ENCODE measurements at places on chromosomes 2 and 18.

GRCh38 chr18:3410273-3410672 is 39.7 kb upstream of the TGIF1 start:
- DNase-seq: no peak

DNA sequence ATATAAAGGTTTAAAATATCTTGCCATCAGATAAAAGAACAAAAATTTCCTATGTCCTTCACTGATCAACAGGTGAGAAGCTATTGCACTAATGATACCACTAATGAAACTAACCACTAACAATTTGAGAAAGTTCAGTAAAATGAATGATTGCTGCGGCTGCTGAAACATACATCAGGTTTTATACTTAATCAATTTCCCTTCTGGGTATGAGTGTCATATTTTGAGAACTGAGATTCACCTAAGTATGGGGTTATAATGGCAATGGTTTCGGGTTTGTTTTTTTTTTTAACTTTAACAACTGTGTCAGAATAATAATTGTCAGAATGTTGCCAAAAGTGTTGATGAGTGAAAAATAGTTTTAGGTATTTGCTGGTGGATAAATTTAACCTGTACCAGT is 151.3 kb upstream of the SLC39A10 start:
- no peak for DNase-seq

- no peak for DNase-seq
Observed at GRCh38 chr18:63007231-63007630, 291.9 kb downstream of the PHLPP1 start.

DNA sequence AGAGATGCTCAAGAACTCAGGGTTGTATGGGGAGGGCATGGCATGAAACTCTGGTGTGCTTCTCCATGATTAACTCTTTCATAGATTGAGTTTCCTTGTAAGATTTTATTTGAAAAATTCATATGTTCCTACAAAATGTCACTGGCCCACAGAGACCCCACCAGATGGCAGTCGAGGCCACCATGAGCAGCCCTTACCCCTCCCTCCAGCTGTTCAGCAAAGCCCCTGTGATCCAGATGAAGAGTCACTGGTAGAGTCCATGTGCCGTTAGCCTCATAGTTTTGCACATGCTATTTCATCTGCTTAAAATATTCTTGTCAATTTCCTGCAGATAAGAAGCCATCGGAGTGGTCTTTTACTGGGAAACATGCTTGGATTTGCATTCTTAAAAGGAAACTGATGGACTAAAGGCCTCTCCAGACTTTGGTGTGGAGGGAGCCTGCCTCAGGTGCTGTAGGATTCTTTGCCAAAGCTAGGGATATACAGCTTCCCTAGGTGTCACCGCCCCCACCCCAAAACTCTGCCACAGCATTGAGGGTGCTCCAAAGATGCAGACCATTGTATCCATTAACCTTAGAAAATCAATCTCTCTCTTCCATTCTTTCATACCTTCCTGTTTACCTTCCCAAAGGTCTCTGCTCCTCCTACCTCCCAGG is 18.8 kb downstream of the ZNF385B start:
- DNase-seq: no peak

Measured in NCI-H510A treated with DMSO at 0.1 percent for 48 hours (cell line).